NCI-H2107 (cell line): ENCODE measurements at places on chromosomes 16 and 17.
A peak's percentile ranks its signal among the peaks of the same experiment; 100 is the strongest.

- DNase-seq = no peak
Measured at GRCh38 chr16:27670071-27670810, 120.3 kb downstream of the KATNIP start.

GRCh38 chr16:19316846-19317245 lies 31.3 kb downstream of the CLEC19A start:
- no peak for DNase-seq

DNA sequence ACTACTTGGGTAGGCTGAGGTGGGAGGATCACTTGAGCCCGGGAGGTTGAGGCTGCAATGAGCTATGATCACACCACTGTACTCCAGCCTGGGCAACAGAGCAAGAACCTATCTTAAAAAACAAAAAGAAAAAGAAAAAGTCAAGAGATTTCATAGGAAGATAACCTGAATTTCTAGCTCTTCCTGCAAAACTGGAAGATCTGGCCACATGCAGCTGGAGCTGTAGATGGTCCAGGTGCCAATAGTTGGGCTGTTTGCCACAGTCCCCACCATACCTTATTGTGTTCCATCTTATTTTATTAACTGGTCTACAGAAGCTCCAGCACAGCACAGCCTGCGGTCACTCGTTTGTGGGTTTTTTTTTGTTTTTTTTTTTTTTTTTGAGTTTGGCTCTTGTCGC lies 15.0 kb downstream of the ATP2A1 start:
- DNase-seq = no peak

GRCh38 chr16:81832801-81833547 lies 53.9 kb downstream of the PLCG2 start:
- DNase-seq = no peak

DNA sequence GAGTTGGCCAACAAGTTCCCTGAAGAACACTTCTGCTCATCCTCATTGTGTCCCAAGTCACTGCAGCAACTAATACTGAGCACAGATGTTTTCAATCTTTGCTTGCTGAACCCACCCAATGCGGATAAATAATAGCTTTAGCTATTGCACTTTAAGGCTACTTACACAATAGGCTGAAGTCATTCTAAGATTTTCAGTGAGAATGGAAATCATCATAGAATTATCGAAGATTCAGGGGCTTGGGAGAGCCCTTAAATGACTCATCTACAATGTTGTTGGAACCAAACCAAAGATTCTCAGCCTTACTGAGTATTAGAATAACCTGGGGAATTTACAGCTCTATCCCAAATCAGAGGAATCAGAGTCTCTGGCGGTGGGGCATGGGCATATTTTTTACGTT lies 51.2 kb downstream of the SYCE1L start:
- DNase-seq = no peak

- DNase-seq = no peak
Measured at GRCh38 chr17:68359791-68360535, 68.7 kb downstream of the ARSG start.

DNA sequence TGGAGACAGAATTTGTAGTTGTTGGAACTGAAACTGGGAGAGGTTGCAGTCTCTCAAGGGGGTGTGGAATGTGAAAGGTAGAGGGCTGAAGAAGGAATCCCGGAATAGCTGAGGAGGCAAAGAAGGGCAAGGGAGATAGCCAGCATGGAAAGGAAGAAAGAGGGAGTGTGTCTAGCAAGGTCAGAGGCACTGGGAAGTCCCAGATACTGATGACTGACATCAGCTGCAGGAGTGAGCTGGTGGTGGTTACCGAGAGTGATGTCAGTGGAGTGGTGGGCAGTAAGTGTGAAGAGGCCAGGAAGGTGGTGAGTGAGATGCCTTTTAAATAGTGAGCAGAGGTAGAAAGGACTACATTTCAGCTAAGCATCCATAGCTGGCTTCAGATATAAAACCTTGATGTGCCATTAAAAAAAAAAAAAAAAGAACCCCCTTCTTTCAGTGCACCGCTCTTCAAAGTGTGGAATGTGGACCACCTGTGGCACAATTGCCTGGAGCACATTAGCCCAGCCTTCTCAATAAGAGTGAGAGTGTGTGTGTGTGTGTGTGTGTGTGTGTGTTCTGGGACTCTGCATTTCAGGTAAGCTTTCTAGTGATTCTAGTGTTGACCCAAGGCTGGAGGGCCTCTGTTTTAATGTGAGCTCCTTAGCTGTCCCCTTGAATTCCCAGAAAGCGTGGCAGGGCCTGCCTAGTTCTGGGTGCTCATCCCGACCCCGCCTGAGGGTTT lies 8.5 kb downstream of the PRMT7 start:
- DNase-seq = no peak

DNA sequence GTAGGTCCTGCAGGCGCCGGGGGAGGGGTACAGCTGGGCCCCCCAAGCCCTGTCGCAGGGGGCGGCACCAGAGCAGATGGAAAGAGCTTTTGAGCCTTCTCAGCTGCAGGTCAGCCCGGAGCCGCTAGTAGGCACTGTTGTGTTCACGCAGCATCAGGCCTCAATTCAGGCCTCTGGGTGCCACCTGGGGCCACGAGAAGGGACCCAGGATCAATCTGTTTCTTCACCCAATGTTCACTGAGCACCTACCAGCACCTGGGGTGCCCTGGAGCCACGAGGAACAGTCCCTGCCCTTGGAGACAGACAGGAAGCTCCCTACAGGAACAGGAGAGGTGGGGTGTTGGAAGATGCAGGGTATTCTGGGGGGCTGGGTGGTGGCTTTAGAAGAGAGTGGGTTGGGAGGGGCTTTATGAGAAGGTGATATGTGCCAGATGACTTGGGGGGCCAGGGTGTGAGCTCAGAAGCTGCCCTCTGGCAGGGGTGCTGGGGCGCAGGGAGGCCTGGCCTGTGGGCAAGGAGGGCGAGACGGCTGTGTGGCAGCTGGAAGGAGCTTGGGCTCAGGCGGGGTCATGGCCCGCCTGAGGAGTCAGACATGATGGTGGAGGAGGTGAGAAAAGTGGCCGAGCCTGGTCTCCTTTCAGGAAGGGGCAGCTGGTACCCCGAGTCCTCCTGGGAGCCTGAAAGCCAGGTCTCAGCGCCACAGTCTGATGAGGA lies 121.9 kb upstream of the GSE1 start:
- no peak for DNase-seq

DNA sequence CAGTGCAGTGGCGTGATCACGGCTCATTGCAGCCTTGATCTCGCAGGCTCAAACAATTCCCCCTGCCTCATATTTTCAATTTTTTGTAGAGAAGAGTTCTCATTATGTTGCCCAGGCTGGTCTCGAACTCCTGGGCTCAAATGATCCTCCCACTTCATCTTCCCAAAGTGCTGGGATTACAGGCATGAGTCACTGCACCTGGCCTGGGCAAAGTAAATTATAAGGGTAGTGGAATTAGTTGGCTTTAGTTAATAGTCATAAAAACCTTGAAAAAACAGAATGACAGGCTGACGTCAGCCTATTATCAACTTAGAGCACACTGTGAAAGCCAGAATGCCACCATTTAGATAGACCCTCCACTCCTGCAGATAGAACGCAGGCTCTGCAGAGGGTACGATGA lies 43.5 kb upstream of the B4GALNT2 start:
- DNase-seq = no peak

DNA sequence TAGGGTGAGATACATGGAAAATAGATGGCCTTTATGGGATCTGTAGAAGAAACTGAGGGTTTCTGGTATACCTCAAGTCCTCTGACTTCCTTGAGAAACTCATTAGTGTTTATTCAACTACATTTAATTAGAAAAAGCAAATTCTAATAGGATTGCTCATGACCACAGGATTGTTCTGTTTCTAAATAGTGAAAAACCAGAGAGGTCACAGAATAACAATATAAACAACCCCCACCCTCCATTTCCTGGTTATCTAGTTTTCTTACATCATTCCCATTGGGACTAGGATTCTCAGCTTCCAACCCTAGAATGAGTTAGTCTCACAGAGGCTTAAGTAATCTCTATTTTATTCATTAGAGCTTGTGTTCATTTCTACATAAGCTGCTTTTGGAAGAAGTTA lies 30.0 kb downstream of the SF3B3 start:
- no peak for DNase-seq

- no peak for DNase-seq
Measured at GRCh38 chr17:80694992-80695912, 150.6 kb downstream of the RPTOR start.

DNA sequence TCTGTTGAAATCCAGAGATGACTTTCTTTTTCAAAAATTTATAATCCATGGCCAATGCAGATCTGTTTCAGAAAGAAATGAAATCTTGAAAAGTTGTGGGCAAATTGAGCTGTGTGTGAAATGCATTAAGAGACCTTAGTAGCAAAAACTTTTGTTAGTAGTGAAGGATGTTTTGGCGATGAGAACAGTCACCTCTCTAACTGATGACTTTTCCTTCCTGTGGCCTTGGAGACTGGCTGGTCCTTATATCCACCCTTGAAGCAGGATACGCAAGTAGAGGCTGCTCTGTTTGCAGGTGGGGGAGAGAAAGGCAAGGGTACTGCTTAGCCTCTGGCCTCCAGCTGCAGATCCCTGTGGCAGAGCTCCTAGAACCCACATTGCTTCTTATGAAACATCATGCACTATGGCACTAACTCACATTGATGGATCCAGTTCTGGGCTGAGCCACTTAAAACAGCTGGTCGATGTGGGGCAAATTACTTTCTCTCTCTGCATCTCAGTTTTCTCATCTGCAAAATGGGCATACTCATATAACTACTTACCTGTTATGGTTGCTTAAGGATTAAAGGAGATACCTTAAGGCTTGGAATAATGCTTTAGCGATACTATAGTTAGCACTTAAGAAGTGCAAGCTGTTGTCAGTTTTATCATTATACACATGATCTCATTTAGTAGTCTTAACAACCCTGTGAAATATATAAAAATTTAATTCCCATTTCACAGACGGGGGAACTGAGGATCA lies 89.3 kb downstream of the SDR42E1 start:
- no peak for DNase-seq

- peak; percentile 64 for DNase-seq
Measured at GRCh38 chr17:73783945-73784603, 139.8 kb upstream of the SDK2 start.

DNA sequence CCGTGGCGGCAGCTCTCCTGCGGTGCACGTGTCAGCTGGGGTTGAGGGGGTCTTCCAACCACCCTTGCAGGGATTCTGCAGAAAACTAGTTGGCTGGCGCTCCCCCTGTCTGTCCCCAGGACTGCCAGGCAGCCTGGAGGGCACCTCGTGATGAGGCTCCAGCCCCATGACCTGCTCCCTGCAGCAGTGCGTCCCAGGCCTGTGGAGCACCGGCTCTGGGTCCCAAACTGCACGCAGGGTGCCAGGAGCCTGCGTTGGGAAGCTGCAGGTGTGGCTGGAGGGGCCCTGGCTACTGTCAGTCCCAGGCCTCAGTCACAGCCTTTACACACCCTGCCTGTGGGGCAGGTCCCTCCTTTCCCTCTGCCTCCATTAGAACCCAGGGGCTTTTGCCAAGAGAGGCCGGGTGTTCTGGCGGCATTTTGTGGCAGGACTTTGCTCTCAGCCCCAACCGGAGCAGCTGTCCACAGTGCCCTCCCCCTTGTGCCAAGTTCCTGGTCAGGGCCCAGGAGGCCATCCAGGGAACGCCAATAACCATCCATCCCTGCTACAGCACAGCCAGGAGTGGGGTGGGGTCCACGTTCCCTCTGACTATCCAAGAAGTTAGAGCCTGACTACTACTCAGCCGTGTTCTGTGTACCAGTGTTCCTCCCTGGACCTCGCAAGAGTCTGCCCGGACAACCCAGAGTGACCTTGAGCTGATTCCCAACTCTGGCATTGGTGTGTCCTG lies 9.2 kb downstream of the CHMP6 start:
- DNase-seq = no peak

DNA sequence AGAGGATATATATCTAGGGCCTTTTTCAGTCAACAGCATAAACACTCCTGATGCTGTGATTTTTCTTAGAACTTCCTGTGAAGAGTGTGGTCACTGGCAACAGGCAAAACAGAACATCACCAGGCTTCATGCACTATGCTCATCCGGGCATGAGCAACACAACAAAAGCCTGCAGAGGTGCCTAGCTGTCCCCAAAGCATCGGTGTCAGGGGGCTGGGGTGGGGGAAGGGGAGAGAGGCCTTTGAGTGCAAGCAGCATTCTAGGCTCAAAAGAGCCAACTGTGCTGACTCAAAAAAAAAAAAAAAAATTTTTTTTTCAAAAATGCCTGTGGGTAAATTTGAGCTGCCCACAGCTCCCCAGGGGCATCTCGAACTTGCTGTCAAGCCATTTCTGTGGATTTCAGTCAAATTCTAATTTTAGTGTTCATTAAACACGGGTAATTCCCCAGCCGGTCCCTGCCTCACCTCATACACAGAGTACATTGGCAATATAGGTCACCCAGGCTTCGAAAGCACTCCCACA lies 194.6 kb upstream of the DYNLRB2 start:
- no peak for DNase-seq

DNA sequence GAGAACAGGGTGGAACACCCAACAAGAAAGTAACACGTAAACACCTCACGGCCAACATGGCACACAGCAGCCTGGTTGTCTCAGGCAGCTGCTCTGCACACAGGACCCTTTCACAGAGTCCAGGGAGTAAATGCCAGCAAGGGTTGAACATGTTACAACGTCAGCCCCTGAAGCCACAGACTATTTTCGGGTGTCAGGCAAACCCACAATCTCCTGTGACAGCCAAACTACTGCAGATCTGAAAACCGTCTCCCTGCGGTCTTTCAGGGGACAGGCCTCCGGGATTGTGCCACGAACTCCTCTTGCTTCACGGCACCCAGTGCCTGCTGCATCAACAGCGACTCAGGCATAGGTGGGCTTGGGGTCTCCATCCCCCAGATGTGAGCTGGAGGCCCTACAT lies 127.7 kb downstream of the XYLT1 start:
- DNase-seq = no peak

- no peak for DNase-seq
Measured at GRCh38 chr16:78256686-78257375, 157.4 kb downstream of the WWOX start.

DNA sequence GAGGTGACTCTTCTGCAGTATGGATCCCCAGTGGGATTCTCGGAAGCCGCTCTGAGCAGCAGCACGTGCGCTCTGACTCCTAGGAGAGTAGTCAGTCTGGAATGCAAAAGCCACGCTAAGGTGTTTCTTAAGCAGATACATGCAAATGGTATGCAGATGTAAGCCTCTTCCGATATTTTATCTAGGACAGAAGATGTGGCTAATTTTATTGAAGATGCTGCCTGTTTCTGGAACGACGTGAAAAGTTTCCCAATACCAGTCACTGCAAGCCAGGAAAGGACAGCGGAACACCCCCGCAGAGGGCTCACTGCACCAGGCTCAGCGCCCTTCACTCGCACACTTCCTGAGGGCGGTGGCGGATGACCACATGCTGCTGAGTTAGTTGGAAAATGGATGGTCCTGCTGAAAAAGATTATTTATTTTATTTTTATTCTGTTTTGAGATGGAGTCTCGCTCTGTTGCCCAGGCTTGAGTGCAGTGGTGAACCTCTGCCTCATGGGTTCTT lies 10.1 kb downstream of the FADS6 start:
- DNase-seq = no peak

DNA sequence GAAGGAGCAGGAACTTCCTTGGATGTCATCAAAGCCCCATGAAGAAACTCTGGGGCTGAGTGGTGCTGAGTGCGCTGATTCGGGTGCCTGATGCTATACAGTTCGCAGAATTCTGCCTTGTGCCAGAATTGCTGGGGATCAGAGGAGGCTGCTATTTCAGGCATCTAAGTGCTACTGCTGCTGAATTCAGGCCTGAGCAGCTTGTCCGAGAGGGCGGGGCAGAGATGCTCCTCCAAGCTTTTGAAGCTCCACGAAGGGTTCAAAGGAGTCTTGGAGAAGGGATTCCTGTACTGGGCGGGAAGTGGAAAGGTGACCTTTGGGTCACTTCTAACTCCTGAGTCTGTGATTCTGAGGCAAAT lies 227.8 kb downstream of the CCDC182 start:
- DNase-seq = no peak
